ENCODE measurements at places on chromosomes 13 and 19.

DNA sequence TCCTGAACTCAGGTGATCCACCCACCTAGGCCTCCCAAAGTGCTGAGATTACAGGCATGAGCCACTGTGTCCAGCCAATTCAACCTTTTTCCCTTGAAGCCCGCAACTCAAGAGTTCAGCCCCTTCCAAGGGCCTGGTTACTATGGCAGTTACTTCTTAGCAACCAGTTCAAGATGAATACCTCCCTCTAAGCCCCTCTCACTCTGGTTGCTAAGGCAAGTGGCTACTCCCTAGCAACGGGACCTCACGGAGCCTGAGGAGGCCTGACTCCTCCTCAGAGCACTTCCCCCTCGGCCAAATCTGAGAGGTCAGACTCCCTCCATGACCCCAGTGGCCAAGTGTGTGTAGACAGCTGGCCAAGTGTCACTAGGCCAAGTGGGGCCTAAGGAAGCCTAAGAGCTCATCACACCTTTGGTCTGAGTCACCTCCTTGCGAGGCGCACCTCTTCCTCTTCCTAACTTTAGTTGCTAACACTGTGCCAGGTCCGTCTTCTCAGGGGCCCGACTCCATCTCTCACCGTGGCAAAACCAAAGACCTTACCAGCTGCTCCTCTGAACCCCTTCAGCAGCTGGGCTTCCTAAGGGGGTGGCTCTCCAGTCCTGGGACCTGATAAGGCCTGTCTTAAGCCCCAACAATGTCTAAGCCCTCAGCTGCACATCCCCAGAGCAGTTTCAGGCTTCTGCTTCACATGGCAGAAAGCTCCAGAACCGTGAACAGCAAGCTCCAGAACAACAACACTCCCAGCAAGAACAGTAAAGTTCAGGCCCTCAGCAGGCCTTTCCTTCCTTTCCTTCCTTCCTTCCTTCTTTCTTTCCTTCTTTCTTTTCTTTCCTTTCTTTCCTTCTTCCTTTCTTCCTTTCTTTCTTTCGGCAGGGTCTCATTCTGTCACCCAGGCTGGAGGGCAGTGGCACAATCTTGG, 9.6 kb downstream of the CD37 start:
- DNase-seq: no peak

GRCh38 chr19:1610579-1610978, 5.3 kb upstream of the UQCR11 start:
- DNase-seq: no peak

DNA sequence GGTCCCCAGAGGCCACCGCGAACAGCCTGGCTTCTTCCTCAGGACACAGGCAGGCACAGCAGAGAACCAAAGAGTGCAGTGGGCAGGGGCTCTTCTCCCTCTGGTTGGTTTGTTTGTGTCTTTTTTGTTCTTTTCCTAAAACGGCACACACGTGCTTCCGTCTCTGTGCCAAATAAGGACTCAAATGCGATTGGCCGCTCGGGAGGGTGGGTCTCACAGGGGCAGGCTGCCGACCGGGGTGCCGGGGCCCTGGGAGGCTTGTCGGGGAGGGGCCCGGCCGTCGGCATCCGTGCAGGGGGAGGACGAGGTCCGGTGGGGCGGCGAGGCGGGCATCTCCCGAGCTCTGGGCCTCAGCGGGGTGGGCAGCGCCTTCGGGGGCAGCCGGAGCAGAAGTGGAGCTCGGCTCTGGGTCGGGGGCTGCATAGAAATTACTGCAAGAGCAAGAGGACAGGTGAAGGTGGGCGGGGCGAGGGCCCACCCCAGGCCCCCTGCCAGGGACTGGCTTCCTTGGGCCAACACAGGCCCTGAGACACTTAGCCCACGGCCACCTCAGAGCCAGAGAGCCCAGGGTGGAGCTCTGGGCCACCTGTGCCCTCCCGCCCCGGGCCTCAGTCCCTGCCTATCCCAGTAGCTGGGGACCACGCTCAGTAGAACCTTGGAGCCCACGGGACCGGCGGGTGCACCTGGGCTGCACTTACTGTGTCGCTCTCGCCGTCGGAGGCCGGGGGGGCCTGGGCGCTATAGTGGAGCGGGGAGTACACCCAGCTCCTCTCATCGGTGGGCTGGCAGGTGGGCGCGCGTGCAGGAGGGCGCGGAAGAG, 6.4 kb upstream of the CACTIN start:
- no peak for DNase-seq

DNA sequence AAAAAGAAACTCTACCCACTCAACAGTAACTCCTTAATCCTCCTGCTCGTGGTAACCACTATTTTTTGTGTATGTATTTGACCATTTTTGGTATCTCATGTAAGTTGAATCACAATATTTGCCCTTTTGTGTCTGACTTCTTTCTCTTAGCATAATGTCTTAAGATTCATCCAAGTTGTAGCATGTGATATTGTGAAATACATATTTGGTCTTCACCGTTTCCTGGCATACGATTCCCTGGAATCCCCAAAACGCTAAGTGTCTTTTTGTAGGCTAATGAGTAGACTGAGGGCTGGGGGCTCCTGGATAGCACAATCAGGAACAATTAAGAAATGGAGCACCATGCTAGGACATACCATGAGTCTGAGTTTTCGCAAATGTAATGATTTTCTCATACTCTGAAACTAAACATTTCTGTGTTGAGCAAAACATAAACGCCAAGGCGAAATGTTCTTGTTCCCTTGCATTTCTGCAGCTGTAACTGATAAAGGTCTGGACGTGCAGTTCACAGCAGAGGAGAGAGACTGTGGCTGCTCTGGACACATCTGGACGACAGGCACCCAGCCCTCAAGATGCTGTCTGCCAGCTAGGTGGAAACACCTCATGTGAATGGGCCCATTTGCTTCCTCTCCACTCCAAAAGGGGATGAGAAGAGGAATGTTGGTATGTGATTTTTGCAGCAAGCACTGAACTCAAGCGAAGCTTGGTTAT, 38.4 kb downstream of the BRD4 start:
- DNase-seq: no peak

- no peak for DNase-seq
These were observed 51.6 kb upstream of the MIR17HG start for GRCh38 chr13:91295712-91296410.

DNA sequence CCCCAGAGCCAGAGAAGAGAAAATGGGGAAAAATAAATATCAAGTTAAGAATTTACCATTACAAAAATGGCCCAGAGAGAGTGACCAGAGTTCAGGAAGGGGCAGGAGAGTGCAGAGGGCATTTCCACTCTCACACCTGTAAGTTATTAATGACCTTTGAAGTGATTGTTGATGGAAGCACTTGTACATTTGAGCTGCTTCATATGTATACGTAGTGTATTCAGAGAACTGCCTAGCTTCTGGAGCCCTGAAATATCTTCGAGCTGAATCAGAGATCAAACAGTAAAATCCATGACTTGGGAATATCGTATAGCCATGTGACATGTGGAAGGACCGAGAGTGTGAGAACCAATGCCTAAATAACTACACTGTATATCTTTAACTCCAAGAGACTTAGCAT, 49.2 kb upstream of the PCCA start:
- DNase-seq: no peak

DNA sequence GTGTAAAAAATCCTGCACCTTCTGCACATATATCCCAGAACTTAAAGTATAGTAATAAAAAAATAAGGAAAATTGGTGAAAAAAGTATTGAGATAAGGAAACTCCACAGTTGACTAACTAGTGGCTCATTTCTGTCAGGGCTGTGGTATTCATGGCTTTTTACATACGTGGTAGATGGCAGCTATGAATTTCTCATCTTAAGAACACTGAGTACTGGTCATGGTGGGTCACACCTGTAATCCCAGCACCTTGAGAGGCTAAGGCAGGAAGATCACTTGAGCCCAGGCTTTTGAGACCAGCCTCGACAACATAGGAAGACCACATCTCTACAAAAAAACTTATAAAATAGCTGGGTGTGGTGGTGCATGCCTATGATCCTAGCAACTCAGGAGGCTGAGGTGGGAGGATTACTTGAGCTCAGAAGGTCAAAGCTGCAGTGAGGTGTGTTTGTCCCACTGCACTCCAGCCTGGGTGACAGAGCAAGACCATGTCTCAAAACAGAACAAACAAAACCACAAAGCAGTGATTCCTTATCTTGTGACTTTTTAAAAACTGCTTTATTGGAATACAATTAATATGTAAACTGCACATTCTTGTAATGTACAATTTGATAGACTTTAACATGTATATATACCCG, 16.8 kb downstream of the SLAIN1 start:
- no peak for DNase-seq

DNA sequence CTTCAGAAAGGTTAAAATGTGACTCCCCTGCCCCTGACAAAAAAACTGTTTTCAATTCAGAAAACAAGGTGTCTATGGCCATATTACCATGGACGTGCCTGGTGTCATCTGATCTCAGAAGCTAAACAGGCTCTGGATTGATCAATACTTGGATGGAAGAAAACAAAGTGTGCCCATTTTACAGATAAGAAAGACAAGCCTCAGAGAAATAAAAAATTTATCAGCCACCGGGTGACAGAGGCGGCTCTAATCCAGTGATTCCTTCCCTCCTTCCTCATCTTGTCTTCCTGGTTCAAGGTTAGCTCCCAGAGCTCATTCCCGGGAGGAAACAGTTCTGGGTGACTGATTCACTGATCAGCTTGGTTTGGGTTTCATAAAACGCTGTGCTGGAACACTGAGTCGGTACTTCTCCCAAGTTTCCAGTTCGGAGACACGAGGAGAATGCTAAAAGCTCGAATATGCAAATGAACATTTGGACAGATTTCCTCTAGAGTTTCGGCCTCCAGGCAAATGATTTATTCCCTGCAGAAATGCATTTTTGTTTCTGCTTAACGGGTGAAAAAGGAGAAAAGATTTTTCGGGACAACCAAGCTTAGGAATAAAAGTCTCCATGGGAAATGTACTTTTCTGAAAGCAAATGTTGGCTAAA, 211.2 kb downstream of the UQCRFS1 start:
- DNase-seq: no peak

- DNase-seq: no peak
These were observed 4.6 kb upstream of the FFAR3 start for GRCh38 chr19:35353635-35354034.

DNA sequence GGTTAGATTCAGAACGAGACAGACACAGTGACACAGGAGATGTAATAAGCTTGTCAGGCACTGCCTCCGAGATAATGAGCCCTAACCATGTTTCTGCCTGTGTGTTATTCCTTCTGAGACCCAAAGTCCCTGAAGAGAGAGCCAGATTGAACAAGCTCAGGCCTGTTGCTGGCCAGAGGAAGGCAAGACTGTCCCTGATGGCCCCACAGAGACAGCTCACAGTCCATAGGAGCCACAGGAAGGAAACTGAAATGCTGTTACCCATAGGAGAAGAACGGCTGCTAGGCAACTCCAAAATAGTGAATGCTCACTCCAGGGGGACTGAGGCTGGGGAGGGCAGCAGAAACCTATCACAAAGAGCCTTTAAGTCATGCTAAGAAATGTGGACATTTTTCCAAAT, 31.8 kb upstream of the RFXAP start:
- DNase-seq: no peak

DNA sequence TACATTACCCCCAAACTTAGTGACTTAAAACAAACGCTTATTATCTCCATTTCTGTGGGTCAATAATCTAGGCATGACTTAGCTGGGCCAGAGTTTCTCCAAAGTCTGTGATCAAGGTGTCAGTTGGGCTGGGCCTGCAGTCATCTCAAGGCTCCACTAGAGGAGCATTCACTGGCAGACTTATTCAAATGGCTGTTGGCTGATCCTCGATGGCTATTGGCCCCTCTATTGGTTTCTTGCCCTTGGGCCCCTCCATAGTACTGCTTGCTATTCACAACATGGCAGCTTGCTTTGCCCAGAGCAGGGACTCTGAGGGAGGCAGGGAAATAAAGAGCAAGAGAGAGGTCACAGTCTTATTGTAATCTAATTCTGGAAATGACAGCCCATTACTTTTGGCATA, 57.6 kb downstream of the RCBTB2 start:
- no peak for DNase-seq

GRCh38 chr19:40717325-40717879, 490 bp downstream of the ITPKC start:
- DNase-seq: no peak

Data from stimulated activated CD8-positive, alpha-beta memory T cell treated with anti-CD3 and anti-CD28 coated beads, Interleukin-7, amount 100 ng/mL, for 1 hour (primary cell).